Hepatocyte (in vitro differentiated cells): ENCODE measurements at places on chromosomes 3 and 15.

GRCh38 chr3:86244905-86245304 is 746.0 kb downstream of the VGLL3 start:
- DNase-seq, result no peak

DNA sequence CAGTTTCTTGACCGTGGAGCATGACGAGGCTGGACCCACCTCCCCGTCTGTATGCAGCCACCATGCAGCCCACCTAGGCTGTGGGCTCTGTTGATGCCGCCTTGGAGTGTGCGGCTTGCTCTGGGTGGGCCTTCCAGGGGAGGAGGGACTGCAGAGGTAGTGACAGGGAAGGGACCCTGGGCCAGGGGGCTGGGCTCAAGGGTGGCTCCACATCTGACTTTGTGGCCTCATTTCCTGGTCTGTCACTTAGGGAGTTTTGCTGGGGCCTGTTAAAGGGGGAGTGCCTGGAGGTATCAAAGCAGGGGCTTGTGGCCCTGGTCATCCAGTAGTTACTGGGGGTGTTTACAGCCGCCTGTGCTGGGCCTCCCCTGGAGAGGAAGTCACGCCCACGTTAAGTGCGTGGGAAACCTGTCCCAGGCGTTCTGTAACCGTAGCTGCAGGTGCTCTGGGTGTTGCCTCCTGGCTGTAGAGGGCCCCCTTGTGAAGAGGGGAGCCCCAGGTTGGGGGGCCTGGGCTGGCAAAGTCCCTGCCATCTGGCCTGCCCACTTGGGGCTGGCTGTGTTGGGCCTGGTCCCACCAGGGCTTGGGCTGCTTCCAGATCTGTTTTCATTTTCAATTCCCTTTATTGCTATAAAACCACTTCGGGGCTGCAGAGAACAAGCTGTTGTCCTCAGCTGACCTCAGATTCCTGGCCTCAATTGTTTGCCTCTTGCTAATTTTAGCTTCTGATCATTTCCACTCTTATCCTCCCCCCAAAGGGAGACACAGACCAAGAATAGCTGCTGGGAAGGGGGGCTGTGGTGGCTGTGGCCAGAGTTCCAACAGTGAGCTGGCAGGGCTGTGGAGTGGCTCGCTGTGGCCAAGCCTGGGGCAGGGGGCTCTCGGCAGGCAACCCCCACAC is 26.5 kb downstream of the KLF13 start:
- DNase-seq, result peak; percentile 48

GRCh38 chr3:20055020-20055775 is 15.0 kb downstream of the KAT2B start:
- no peak for DNase-seq

- DNase-seq, result no peak
Observed at GRCh38 chr3:110568246-110568645, 503.4 kb upstream of the NECTIN3 start.

GRCh38 chr15:100929641-100930042 is 10.5 kb downstream of the LRRK1 start:
- DNase-seq, result no peak
